ENCODE measurements at places on chromosomes 16 and 17.

DNA sequence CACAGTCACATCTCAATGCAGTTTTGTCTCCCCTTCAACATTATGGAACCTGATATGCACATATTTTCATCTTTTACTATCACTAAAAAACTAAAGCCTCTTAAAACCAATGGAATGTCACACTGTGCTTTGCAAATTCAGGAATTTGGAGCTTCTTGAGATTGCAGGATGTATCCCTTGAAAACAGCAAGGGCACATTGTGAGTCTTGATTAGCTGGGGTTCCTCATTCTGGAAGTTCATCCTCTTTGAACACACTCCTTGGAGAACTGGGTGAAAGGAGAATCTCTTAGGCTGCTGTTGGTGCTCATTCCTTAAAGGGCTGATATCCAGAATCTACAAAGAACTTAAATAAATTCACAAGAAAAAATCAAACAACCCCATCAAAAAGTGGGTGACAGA is 21.1 kb upstream of the MYOCD start:
- DNase-seq = no peak

DNA sequence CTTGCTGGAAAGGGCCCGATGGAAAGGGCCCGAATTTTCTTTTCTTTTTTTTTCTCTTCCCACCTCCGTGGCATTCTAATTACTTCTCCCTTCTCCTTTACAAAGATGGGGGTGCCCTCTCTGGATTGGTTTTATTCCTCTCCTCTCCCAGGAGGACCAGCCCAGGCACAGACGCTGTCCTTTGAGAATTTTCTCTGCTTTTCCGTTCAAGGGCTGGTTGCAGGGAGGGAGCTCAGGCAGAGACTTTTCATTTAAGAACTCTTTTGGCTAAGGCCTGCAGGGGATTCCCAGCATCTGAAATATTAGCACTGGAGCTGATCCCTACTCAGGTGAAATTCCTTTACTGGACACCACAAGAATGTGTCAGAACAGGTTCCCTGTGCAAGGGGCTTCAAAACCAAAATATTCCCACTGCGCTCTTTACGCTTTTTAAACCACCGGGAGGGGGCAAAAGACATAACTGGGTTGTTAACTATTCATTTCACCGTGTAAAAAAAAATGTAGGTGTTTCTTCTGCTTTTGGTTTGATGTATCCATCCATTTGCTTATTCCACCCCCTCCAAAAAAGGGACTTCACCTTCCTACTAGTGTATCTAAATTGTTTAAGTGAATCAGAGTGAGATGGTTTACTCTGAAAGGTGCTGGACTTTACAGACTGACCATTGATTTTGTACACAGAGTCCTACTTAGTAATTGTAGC is 1.4 kb downstream of the NFAT5 start:
- peak; percentile 57 for DNase-seq

DNA sequence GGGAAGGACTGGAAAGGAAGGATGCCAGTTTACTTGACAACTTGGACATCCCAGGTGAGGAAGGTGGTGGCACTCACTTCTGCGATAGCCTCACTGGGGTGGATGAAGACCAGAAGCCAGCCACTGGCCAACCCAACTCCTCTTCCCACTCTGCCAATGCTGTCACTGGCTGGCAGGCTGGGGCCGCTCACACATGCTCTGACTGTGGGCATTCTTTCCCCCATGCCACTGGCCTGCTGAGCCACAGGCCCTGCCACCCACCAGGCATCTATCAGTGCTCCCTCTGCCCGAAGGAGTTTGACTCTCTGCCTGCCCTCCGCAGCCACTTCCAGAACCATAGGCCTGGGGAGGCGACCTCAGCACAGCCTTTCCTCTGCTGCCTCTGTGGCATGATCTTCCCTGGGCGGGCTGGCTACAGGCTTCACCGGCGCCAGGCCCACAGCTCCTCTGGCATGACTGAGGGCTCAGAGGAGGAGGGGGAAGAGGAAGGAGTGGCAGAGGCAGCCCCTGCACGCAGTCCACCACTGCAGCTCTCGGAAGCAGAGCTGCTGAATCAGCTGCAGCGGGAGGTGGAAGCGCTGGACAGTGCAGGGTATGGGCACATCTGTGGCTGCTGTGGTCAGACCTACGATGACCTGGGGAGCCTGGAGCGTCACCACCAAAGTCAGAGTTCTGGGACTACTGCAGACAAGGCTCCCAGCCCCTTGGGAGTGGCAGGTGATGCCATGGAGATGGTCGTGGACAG is 4.5 kb downstream of the ZNF646 start:
- DNase-seq = no peak

GRCh38 chr17:77880711-77881450 is 77.6 kb upstream of the TNRC6C start:
- DNase-seq = no peak

DNA sequence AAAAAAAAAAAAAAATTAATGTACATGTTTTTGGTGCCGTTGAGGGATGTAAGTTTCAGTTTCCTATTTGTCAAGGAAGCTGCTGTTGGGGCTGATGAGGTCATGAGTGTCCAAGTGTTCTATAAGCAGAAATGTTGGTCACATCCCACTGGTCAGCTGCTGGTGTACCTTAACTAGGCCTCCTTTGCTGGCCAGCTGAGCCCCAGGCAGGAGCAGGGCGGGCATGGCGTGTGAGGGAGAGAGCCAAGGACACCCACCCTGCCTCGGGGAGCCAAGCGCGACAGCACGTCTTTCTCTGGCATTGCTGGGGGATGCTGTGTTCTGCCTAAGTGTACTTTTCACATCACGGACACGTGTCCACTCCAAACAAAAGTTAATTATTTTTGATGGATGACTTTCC is 108.1 kb upstream of the CDC42EP4 start:
- no peak for DNase-seq

DNA sequence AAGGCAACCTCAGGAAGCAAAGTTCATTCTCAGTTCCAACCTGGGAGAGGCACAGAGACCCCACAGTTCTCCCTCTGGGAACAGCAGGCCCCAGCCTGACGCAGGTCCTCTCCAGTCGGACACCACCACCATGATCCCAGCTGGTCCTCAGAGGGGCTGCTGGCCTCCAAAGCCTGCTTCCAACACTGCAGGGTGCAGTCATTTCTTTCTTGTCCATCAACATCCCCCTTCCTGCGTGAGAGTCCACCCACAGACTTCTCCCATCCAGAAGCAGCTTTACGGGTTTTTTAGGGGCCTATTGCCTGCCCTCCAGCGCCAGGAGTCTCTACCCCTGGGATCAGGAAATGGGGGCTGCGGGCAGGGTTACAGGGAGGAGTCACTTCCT is 29.3 kb upstream of the TNRC6C start:
- DNase-seq = no peak

DNA sequence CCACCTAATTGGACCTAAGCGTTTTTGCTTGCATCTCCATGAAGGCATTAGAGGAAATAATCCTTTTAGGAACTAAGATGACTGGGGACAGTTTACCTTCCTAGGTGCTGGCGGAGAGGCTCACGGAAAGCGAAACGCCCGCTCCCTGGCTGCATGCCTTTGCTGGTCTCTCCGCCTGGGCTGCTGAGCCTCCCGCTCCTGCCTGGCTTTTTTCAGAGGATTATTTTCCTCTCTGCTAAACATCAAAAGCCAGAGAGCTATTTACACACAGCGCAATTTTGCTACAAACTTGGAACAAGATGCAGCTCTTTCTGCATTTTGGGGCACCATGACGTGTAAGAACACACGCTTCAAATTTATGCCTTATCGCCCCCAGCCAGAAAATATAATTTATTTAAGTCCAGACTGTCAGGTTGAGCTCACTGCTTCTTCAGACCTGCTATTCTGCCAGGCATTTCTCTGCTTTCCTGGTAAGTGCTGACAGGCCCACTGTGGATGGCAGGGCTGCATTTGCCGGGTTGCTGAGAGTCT is 124.4 kb downstream of the SPACA3 start:
- no peak for DNase-seq

DNA sequence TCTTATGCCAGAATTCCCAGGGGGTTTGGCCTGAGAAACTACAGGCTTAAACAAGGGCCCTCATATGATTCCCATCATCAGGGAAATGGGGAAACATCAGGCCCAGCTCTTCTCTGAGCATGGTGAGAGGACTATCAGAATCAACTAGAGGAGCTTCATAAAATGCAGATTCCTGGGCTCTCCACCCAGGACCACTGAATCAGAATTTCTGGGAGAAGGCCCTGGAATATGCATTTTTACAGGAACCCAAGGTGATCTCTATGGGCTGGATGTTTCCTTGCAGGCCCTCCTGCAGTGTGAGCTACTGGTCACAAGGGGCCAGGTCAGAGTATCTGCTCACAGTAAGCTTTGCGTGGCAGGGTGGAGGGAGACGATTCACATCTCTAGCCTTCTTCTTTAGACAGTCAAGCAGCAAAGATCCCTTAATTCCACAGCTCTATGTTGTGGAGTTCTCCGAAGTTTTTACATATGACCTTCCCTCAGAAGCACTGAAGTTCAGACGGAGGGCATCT is 38.8 kb upstream of the HOXB13 start:
- no peak for DNase-seq

GRCh38 chr17:79572136-79572925 is 38.5 kb downstream of the RBFOX3 start:
- DNase-seq = no peak

GRCh38 chr16:1076801-1077576 is 4.4 kb downstream of the SSTR5 start:
- DNase-seq = no peak

DNA sequence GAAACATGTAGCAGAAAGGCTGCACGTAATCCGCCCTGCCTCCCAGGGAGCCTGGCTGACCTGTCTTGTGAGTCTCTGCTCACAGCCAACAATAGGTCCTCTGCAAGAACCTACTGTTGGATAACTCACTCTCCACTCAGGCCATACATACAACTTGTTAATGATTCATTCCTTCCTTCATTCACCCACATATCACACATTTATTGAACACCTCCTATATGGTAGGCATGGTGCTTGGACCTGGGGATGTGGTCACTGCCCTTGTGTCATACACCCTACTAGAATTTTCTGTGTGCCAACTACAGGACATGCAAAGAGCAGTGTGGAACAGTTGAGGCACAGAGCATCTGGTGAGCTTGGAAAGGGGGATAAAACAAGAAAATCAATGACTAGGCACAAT is 28.1 kb upstream of the HNF1B start:
- no peak for DNase-seq

DNA sequence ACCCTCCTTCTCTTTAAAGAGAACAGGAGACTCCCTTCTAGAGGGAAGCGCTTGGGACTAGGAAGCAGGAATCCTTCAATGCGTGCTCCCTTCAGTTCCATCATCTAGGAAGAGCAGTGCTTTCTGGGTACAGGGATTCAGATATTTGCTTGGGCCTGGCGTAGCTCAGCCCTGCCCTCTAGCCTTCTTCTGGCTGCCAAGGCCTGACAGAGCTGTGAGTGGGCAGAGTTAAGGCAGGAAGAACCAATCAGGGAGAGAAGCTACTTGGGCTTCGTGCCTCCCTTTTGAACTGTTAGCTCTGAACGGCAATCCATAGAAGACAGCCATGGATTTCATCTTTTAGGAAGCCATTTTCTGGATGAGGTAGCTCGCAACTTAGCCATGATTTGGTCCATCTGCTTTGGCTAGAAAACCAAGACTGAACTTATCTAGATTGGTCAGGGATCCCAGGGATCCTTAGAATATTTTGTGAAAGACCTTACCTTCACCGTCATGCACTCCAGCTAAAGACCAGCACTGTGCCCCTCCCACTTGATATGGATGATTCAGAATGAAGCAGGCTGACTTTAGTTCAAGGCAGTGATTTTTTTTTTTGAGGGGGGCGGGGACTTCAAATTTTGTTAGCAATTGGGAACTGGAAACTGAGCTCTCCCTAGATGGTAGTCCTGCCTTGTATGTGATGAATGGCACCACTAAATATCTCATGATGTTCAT is 2.5 kb upstream of the CORO6 start:
- DNase-seq = peak; percentile 47

DNA sequence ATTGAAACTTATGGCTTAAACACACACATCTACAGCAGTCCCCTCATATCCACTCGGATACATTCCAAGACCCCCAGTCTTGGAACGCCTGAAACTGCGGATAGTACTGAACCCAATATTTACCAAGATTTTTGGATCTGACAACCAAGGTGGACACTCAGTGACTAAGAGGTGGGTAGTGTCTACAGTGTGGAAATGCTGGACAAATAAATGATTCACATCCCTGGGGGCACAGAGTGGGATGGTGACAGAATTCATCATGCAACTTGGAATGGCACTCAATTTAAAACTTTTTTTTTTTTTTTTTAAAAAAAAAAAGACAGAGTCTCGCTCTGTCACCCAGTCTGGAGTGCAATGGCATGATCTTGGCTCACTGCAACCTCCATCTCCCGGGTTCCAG is 54.2 kb upstream of the TRAP1 start:
- DNase-seq = no peak

GRCh38 chr17:39963829-39964228 is 1.0 kb downstream of the GSDMA start:
- DNase-seq = no peak

DNA sequence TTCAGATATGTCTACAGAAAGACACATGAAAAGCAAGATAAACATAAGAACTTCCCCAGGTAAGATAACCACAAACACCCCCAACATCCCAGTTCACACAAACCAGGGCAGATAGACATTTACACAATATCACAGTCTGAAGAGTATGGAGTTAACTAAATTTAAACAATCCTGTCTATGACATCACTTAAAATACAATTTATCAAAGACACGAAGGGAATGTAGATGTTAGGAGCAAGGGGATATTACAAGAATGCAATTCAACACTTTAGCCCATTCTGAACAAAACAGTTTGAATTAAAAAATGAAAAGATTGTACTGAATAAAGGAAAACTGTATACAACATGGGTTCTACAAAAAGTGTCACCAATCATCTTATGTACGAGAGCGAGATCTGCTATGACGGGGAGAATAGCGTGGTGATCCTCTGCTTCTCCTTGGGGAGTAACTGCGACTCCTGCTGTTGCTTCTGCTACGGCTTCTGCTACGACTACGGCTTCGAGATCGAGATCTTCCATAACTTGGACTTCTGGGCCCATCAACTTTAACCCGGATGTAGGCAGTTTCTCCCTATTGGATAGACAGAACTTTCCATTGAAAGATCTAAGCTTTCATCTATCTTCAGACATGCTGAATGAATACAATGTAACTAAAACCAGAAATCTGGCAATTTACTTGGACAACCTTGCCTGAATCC is 1.9 kb downstream of the SRSF1 start:
- no peak for DNase-seq

GRCh38 chr17:78645421-78646295 is 68.5 kb upstream of the DNAH17 start:
- DNase-seq = no peak

DNA sequence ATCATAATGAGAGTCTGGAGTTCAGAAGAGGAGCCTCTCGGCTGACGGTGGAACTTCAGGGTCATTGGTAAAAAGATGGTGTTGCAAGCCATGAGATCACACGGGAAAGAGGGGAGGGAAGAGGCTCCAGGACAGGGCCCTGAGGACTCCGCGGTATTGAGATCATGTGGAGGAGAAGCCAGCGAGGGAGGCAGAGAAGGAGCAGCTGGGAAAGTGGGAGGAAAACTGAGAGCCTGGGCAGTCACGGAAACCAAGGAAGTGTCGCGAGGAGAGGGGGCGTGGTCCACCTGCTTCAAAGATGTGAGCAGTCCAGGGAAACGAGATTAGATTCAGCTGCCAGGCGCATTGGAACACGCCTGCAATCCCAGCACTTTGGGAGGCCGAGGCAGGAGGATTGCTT is 27.7 kb upstream of the SBK1 start:
- peak; percentile 59 for DNase-seq

GRCh38 chr16:67648088-67648763 is 3.3 kb downstream of the CARMIL2 start:
- no peak for DNase-seq

Measured in myocyte (in vitro differentiated cells).